Activated naive CD4-positive, alpha-beta T cell treated with anti-CD3 and anti-CD28 coated beads, Interleukin-2, amount 50 U/mL, for 16 hours (primary cell): ENCODE measurements at places on chromosomes 4 and X.

GRCh38 chr4:115562506-115562905 is 449.1 kb upstream of the NDST4 start:
- no peak for DNase-seq

GRCh38 chr4:19346636-19347035 is 905.1 kb upstream of the SLIT2 start:
- DNase-seq: no peak

DNA sequence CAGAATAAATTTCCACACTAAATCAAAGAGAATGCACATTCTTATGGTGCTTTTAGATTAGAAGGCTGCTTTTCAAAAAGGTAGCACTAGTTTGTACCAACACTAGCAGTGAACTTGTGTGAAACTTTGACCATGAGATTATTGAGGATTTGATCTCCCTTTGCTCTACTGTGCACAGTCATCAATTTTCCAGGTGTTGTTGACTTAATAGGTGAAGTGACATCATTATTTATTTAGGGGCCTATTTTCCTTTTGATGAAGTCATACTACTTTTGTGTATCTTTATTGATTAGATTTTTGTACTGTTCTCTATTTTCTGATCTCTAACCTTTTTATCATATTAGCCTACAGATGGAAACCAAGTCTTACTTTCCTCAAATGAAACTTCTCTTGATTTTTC is 507.9 kb upstream of the LCORL start:
- DNase-seq: no peak

- no peak for DNase-seq
Measured at GRCh38 chr4:144754562-144755410, 108.8 kb downstream of the HHIP start.

DNA sequence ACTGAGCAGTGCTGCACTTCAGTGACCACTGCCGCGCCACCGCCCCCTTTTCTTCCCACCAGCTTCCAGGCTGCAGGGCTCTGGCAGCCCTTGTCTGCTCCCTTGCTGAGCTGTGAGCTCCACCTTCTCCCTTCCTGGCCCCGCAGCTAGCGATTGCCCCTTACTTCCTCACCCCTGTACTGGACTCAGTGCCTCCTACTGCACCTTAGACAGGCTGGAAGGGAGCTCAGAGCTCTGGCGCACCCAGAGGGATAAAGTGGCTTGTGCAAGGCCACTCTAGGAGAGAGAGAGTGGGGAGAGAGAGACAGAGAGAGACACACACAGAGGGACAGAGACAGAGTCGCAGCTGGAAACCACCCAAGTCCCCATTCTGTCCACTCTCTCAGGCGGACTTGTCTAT is 6.0 kb downstream of the RASL11B start:
- DNase-seq: no peak

DNA sequence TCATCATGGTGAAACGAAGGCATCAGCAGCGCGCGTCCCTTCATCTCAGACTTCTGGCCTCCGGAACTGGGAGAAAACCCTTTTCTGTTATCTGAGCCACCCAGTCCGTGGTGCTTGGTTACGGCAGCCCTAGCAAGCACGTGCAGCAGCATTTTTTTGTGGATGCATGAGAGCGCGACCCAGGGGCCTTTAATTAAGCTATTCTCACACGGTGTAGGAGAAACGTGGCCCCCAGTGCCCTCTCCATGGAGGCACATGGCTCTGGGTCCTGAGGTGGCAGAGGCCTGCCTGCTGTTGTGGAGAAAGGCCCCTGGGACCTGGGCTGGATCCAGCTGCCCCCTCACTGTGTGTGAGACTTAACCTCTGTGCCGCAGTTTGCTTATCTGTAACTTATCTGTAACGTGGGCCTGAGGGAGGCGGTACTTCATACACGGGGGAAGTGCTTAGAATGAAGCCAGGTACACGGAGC is 9.5 kb downstream of the CLCN4 start:
- no peak for DNase-seq

DNA sequence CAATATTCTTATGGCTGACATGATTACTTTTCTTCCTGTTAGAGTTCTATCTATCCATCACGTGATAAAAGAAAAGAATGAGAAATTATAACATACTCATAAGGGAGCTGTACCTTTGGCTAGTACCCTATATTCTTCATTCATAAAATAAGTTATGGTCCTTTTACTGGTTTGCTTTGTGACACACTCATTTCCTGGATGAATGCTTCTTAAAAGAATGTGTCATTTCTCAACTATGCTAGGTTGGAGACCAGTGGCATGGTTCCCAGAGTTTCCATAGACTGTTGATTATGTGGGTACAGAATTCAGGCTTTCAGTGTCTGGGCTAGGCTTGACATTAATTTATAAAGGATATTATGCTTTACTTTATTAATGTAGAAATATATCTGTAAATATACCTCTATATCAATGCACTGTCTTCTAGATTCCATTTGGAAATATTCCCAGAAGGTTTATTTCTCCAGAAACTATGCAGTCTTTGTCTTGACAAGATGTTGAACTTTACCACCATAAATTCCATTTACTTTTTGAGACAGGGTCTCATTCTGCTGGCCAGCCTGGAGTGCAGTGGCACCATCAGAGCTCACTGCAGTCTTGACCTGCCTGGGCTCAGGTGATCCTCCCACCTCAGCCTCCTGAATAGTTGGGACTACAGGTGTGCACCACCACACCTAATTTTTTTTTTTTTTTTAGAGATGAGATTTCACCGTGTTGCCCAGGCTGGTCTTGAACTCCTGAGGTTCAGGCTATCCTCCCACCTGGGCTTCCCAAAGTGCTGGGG is 23.8 kb downstream of the NUDT6 start:
- no peak for DNase-seq

GRCh38 chrX:8741981-8742380 is 10.0 kb upstream of the ANOS1 start:
- DNase-seq: no peak

DNA sequence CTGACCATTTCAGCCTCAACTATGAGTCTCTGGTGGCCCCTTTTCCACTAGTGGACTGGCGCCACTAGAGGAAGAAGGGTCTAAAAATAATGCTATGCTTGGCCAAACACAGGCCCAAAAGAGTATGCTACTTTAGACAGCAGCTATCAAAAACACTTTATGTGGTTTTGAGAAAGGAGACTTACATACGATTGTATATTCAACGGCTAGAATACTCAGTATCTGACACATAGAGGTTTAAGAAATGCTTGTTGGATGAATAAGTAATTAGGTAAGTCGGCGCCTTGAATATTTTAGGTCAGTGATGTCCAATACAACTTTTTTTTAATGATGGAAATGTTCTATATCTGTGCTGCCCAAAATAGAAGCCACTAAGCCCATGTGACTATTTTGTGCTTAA is 25.7 kb upstream of the TMPRSS11A start:
- no peak for DNase-seq

DNA sequence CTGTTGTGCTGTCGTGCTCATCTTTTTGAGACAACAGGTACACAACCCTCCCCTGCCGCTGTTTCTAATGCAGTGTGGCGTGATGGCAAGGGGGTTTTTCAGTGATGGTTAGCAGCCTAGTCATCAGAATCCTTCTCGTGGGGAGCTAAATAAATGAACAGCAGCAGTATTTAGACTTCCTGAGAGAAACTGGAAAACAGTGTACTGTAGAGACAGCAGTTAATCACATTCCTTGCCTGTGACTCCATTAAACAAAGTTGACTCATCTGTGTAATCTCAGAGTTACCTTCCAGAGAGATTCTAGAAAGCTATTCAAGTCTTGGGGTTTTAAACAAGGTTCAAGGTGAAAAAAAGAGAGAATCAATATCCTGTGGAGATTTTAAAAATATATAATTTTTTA is 1753.2 kb upstream of the PCDH7 start:
- no peak for DNase-seq

GRCh38 chrX:142149919-142150318 is 55.2 kb downstream of the MAGEC2 start:
- no peak for DNase-seq

DNA sequence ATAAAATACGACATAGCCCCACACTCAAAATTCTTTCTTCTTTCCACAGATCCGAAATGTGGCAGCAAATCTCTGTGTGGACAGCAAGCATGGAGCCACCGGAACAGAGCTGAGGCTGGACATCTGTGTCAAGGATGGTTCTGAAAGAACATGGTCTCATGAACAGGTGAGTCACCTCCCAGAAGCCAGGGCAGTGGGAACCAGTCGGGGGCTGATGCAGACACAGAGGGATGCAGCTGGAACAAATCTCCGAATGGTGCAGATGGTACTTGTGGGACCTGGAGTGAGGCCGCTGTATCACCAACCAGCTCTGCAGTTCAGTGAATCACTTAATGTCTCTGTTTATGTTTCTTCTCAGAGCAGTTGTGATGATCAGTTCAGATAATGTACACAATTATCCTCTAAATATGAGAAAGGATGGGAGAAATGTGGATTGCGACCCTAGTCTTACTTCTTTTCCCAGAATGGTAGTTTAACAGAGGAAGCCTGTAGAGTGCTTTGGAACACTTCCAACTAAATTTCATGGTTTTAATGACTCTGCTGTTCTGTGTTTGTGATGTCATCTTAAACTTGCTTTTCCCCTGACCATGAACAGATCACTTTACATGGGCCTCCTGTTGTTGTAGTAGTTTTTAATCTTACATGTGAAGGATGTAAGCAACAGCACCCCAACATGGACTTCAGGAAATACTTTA is 159.3 kb upstream of the GALNT7 start:
- no peak for DNase-seq

DNA sequence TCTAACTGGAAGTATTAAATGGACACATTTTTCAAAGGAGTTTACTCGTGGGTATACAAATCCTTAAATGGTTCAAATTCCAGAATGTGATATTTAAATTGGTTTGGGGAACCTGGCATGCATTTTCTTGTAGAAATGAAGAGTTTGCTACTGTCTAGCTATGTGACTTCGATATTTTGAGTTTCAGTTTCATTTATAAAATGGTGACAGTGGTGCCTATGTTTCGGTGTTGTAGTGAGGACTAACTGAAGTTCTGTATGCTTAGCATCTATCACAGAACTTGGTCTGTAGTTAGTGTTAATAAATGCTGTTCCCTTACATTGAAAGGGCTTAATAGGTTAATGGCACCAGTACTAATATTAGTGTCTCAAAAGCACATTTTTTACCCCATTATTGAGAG is 29.4 kb downstream of the TRPC5 start:
- no peak for DNase-seq

DNA sequence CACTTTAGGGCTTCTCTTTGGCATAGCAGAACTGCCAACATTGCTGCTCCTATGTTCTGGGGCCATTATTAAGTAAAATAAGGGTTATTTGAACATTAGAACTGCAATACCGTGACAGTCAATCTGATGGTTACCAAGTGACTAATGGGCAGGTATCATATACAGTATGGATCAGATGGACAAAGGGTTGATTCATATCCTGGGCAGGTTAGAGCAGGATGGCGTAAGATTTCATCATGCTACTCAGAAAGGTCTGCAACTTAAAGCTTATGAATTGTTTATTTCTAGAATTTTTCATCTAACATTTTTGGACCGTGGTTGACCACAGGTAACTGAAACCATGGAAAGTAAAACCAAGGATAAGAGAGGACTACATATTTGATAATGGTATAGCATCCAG is 40.9 kb downstream of the BRCC3 start:
- no peak for DNase-seq

GRCh38 chr4:172793565-172794306 is 374.9 kb upstream of the GALNT7 start:
- no peak for DNase-seq

DNA sequence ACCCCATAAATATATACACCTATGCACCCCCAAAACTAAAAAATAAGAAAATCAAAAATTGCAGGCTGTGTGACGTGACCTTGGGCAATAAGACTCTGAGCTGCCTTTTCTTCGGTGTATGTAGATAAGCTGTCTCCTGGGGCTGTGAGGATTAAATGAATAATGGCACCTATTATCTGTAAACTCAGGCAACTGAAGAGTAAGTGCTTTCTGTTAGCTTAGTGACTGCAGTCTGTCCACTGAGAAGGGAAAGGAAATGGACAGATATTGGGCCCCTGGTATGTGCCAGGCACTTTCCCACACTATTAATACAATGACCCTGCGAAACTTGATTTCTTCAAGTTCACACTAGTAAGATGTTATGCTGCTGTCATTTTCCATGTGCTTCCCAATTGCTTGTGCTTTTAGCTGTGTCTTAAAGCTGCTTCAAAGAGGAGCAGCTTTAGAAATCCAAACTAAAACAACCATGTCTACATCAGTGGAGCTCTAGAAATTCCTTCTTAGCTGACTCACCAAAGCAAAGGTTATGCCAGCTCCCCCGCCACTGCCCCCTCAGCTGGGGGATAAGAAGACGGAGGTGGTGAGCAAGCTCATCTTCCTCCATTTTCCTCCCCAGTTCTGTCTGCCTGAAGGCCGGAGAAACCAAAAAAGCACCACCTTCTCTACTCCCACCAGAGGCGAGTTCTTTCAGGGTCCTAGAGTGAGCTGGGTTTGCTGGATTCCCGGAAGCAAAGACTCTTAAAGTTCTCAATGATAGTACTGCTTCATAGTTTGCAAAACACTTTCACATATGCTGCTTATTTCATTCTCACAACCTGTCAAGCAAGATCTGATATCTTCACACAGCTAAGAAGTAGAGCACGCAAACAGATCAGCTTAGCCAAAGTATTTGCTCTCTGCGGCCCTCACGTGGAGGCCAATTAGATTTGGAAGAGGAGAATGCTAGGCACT is 8.8 kb upstream of the DGAT2L6 start:
- no peak for DNase-seq

DNA sequence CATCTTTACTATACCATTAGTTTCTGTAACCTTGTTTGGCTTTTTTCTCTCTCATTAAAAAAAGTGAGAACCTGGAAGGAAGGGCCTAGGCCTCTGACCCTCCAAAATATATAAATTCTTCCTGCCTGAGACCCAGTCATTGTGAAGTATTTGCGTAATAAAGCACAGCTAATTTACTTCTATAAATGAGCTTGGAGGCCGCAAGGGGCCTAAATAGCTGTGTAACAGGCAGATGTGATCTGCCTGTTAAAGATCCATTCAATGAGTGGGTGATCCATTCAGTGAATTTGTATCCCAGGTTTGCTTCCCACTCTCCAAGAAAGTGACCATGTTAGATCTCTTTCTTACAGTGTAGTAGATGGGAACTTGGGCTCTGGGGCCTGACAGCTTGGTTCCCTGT is 595 bp upstream of the PYURF start:
- no peak for DNase-seq

GRCh38 chrX:109578916-109579315 is 42.3 kb downstream of the NXT2 start:
- DNase-seq: no peak
